HCEC 1CT (cell line): ENCODE measurements at places on chromosomes 3 and 15.

GRCh38 chr15:63945007-63945788 is 101.1 kb downstream of the DAPK2 start:
- DNase-seq: peak; percentile 36

DNA sequence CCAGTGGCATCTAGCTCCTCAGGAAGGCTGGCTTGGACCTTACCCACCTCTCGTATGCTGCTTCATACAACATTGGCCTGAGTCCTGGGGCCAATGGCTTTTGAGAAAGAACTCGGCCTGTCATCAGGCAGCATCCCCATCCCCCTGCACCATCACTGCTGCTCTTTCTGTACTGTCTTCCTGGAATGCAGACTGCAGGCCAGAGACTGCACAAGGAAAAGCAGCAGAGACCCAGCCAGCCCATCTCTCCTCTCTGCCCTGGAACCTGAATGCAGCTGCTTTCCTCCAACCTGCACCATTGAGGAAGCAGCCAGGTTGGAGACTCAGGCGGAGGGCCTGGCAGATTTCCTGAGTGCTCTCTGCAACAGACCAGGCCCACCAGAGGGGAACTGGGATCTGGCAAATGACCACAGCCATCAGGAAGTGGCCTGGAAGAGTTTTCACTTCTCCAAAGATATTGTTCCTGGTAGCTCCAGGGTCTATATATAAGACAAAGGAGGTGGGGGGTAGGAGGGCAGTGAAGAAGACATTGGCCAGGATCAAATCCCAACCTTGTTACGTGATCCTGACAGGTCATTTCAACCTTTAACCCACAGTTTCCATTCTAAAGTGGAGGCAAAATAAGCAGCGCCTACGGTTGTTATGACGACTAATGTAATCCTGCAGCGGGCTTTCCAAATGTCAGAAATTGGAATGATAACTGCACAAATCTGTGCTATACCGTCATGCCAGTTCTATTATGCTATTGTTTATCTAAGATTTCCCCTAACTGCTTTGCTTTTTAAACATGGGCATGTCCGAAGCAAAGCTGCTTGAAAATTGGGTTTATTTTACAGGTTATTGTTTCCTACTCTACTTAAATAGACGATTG is 24.4 kb upstream of the RAB7A start:
- DNase-seq: no peak

DNA sequence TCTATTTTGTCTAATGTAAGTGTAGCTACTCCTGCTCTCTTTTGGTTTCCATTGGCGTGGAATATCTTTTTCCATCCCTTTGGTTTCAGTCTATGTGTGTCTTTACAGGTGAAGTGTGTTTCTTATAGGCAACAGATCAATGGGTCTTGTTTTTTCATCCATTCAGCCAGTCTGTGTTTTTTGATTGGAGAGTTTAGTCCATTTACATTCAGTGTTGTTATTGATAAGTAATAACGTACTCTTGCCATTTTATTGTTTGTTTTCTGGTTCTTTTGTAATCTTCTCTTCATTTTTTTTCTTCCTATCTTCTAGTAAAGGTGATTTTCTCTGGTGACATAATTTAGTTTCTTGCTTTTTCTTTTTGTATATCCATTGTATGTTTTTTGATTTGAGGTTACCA is 97.1 kb downstream of the GLDN start:
- DNase-seq: no peak

DNA sequence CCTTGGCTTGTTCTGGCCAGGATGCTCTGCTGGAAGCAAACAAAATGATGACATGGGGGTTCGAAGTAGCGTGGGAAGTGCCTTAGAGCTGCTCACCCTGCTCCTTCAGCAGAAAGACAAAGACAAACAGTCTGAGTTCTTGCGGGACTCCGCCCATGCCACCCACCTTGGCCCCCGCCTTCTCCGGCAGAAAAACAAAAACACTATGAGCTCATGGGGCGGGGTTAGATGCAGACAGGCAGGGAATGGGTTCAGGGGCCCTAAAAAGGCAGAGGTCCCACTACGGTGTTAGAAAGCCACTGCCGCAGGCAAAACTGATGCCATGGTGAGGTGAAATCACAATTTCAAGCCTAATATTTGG is 9.7 kb upstream of the NCKIPSD start:
- peak; percentile 54 for DNase-seq

DNA sequence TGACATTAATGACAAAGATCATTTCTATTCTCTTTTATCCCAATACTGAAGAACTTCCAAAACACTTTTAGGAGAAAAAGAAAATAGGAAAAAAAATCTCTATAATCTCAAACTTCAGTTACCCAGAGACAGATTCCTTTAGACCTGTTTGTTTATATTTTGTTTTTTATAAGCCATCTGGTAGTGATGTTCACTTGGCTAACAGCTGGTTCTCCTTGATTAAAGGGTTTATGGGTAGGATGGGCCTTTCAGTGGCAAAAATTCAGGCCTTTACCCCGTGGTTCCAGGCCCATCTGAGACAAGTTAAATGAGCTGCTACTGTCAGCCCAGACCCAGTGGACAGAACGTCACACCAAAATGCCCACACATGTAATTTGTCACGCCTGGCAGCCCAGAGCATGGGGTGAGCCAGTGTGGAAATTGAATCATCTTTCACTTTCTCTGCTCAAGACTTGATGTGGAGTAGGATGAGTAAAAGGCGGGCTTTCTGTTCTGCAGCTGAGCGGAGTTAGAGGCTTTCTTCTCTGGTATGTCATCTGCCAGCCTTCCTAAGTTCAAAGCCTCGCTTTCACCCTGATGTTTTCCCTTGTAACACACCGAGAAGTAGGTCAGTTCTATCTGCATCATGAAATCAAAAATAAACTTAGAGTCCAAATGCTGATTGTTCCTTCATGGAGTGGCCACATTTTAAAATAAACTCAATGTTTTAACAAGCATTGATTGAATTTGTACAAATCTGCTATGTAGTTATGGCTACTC is 62.5 kb upstream of the SKOR1 start:
- no peak for DNase-seq
